ENCODE measurements at places on chromosomes 1 and 21.

DNA sequence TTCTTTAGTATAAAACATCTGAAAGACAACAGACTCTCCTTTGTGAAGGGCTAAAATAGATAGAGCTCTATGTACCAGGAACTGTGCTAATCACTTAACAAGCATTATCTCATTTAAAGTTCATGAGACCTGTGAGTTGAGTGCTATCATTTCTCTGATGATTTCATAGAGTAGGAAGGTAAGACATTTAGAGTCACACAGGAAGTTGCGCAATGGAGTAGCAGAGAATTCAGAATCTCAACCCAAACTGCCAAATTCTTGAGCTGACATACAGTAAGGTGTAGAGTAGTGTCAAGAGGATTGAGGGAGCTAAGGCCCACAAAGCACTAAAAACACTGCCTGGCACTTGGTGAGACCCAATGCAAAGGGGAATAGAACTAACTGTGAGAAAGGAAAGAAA, 384.3 kb downstream of the NTNG1 start:
- DNase-seq, result no peak

DNA sequence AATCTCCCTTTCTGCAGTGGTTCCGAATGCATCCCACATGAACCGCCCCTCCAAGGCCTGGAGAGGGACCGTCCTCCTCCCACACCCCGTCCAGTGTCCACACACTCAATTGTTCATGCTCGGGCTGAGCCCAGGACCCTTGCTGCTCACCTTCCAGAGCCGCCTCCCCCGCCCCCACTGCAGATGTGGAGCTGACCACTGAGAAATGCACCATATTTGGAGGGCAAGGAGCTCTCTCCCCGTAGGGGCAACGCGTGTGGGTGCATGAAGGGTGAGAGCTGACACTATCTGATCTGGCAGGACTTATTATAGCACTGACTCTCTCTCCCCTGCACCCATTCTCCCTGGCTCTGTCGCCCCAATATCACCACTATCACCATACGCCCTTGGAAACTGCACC, 4.0 kb upstream of the S100A3 start:
- DNase-seq, result no peak

DNA sequence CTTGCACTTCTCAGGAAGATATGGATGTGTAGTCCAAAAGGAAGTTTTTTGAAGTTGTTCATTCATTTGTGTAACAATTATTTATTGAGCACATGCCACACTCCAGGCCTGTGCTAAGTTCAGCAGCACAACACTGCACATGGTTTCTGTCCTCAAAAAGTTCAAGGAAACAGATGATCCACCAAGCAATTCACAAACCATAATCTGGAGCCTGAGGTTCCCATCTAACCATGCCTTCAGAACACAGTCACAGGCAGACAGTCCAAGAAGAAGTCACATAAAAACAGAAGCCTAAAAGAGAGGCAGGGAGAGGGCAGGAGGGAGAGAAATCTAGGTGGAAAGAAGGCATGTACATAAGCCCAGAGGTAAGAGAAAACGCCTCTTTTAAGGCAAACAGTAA, 1.9 kb downstream of the CD48 start:
- no peak for DNase-seq

DNA sequence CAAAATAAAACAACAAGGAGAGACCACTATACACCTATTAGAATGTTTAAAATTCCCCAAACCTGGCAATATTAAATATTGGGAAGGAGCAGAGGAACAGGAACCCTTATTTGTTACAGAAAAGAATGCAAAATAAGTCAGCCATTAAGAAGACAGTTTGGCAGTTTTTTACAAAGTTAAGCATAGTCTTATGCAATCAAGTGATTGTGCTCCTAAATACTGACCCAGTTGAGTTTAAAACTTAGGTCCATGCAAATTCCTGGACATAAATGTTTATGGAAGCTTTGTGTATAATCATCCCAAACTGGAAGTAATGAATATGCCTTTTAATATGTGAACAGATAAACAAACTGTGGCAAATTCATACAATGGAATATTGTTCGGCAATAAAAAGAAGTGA, 72.9 kb upstream of the RGS4 start:
- no peak for DNase-seq

DNA sequence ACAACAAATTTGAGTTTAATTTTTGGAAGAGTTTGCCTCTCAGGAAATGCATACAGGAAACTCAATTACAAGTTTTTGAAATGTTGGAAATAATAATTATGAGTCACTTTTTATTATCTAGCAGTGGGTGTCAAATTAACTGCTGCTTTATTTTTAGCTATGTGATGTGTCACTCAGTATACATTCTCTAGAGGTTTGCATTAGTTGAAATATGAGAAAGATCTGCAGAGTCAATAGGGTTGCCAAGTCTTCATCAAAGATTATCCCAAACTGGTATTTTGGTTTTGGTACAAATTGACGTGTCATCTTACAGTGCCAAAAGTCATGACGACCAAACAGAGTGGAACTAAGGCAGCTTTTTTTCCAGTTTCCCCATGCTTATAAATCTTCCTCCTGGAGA, 54.3 kb upstream of the DIPK1A start:
- DNase-seq, result no peak

DNA sequence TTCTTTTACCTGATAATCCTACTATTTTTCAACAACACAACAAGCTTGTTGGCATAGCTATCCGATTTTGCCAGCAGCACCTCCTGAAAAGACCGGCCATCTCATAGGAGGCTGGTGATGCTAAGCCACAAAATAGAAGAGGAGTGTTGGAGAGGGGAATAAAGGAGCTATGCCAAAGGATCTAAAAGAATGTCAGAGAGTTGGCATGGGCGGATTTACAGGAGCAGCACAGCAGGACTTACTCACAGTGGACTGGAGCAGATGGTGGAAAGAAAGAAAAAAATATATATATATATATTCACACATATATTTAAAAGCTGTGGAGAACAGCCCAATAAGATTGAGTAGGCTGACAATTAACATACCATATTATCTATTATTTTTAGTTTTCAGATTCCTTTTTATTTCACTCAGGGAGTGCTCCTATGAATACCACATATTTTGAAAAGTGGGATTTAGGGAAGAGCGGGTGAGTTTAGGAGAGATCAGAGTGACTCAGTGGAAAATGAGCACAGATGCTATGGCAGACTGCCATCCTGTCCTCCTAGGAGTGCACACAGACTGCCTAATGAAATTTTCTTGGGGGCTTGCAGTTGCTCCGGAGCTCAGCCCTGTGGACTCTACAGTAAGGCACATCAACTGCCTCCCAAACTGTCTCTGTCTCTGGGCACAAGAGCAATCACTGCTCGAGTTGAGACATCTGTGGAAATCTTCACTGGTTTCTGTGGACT, 394.4 kb upstream of the CHRM3 start:
- no peak for DNase-seq

DNA sequence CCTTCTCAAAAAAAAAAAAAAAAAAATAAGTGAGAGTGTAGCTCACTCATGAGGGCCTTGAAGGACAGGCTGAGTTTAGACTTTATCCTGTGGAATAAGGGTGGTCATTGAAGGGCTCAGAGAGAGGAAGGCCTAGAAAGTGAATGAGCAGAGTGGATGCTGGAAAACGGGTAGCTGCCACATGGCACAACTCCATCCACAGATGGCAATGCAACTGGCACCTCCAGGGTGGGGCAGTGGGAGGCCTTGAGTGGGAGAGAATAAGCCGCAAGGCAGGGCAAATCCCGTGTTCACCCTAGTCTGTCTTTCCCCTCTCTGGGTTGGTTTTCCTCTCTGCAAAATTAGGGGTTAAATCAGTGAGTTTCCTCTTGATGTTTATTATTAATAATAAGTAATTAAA, 3.1 kb downstream of the TNNI1 start:
- no peak for DNase-seq

DNA sequence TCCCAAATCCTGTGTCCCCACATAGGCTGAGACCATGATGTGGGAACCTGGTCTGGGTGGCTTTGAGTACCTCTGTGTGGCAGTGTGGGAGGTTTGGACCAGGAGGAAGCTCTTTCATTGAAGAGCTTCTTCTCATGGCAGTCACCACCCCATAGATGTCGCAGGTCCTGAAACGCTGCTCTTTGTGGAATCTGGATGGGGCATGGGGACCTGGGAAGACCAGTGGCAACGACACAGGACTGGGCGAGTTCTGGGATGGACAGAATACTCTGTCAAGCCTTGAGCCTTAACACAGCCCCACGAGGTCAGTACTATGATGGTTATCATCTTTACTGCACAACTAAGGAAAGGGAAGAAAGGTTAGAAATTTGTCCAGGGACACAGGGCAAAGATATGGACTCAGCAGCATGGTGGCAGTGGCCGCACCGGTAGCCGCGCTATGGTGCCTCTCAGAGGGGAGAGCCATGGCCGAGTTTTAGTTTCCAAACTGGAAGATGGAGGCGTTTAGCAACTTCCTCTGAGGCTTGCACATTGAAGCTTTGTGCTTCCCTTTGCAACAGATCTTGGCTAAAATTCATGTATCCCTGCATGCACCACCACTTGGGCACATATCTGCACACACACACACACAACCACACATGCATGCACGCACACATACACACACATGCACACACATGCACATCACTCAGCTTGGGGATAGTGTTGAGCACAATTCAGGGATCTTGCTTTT, 117.7 kb upstream of the C1orf174 start:
- DNase-seq, result no peak

- no peak for DNase-seq
Measured at GRCh38 chr1:8118031-8118451, 91.9 kb upstream of the ERRFI1 start.

DNA sequence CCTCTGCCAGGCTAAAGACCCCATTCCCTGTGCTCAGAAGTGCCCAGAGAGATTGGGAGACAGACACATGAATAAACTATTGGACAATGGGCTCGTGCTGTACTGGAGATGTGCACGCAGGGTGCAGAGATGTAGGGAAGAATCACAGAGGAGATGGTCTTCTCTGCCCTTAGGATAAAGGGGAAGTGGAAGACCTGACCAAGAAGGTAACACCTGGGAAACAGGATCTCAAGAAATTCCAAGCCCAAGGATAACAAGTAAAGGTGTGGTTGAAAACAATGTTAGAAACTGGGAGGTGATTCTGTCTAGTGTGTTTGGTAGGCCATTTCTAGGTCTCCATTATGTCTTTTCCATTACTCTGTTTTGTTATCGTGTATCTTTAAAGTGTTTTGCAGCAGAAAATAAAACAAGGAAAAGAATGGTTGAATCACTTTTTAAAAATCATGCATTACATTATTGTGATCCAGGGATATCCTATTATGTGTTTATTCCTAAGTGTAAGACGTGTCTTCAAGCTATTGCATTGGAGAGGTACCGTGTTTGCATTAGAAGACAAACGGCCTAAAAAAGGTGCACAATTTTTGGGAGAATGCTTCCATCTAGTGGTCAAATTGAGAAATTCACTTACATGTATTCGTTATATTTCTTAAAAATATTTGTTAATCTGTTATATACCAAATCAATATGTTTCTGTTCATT, 40.8 kb upstream of the KCTD3 start:
- peak; percentile 60 for DNase-seq

GRCh38 chr1:223609977-223610376, 55.5 kb downstream of the CAPN8 start:
- DNase-seq, result no peak

GRCh38 chr1:6785318-6785727, at the start of gene CAMTA1:
TSS of gene CAMTA1 (plus strand) at chr1:6785454. CDS start at chr1:6785531, 77 bp downstream.
- DNase-seq, result no peak

DNA sequence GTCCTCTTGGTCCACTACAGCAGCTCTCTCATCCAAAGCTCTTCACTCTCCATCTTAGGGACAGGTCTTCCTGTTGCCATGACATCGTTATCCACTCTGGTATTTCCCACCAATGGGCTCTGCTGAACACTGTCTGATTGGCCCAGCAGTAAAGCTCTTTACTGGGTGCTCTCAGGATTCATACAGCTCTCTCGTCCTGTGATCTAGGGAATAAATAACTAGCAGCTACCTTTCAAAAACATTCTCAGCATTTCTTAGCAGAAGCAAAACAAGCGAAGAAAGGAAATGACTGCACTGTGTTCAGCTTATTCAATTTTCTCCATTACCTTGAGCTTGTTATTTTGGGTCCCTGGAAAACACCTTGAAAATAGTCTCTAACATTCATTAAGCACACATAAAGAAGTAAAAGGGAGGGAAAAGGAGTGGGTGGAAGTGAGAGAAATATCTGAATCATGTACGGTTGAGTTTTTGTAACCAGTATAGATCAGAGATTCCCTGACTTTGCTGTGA, 163.4 kb upstream of the SGIP1 start:
- DNase-seq, result no peak

All from NCI-H748 treated with DMSO at 0.1 percent for 48 hours (cell line).